ENCODE measurements at places on chromosomes 2 and 18. TPM values are rescaled to one million over a fixed set of nuclear protein-coding genes. Genes with fewer than 3 reads are reported as not detected.

Gene TMEM198
- not detected for total RNA-seq

Gene RBBP8
- 17.1 TPM for total RNA-seq

Gene GAD1
- total RNA-seq: not detected

Gene RAPGEF4
- 7.2 TPM for total RNA-seq

Gene TPO
- total RNA-seq: not detected

Gene PARD3B
- total RNA-seq: 3.0 TPM

Gene SLC39A6
- 8.3 TPM for total RNA-seq

Gene CRYGC
- not detected for total RNA-seq

Gene ACTG2
- 0.25 TPM for total RNA-seq

Gene ERBB4
- under 0.01 TPM for total RNA-seq

Gene ARHGAP25
- total RNA-seq: 10.7 TPM

Gene VWA3B
- total RNA-seq: not detected

Gene CENPA
- total RNA-seq: 11.5 TPM

Gene OTX1
- 0.10 TPM for total RNA-seq

Gene ANKRD29
- 1.5 TPM for total RNA-seq

Gene INHA
- not detected for total RNA-seq

All from mammary microvascular endothelial cell (primary cell).